ENCODE measurements at places on chromosomes 12 and 14.
A peak's percentile ranks its signal among the peaks of the same experiment; 100 is the strongest.

- no peak for DNase-seq
Observed at GRCh38 chr12:126219654-126220279, 1154.5 kb downstream of the AACS start.

DNA sequence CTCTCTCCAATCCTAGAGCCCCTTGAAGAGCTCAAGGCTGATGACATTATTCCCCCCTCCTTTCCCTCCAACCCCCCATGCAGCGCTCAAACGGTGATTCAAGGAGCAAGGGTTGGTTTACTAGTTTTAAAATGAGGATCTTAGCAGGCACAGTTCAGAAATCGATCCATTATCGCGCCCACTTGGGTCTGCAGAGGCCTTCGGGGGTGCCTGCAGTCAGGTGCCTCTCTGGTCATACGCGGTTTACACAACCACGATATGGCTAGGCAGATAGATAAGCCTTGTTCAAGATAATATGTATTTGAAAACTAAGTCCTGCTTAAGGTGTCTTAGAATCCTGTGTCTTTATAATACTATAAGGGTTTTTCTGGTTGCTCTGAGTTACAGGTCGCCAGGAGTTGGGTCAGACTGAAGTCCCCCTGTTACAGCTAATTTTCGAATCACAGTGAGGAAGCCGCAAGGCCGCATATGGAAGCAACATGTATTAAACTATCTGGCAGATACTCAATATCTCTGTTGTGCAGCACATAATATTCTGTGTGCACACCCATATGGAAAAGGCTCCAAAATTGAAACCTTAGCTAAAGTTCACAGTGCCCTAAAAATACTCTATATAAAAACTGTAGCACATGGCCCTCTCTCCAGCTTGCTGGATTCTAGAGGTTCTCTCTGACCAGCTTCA lies 10.0 kb downstream of the BHLHE41 start:
- DNase-seq = no peak

DNA sequence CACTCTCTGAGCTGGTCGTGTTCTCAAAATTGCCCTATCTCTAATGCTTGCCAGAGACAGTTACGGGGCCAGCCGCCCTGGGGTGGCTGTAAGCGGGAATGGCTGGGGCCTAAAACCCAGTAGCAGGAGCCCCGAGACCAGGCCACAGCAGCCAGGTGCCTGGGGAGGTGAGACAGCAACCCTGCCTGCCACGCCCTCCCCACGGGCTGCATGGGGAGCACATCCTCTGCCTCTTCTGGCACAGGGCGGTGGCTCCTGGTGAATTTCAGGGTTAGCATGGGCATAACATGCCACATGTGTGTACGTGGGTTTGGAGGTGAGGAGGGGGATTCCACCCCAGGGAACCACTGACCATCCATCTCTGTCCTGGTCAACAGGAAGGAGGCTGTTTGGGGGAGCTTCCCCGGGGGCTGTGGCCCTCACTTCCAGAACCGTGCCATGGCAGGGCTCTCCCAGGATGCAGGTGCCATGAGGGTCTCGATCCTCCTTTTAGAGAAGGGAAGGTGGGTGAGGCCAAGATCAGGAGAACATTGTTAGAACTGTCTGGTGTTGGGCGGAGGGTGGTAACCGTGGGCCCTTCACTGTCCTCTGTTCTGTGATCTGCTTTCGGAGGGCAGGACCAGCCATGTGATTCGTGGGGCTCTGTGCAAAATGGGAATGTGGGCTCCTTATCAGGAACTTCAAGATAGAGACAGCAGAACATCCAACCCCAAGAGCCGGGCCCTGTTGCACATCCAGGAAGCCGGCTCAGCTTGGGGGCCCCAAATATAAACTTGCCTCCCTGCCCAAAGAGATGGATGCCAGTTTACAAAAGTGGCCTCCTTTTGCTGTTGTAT lies 312.2 kb upstream of the DIO3 start:
- DNase-seq = no peak

DNA sequence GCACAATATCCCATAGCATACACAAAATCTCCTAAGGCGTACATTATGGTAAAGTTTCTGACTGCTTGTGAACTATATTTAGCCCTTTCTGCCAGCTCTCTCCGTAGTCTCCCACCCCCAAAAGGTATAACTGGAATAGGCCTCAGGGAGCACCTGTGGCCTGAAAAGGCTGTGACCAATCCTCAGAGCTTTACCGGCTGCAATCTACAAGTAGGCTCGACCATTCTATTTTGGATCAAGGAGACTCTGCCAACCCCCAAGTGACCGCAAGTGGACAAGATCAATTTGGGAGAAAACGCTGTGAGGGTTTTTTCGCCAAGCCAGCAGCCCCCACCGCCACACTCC lies 1.2 kb downstream of the PPTC7 start:
- DNase-seq = no peak

DNA sequence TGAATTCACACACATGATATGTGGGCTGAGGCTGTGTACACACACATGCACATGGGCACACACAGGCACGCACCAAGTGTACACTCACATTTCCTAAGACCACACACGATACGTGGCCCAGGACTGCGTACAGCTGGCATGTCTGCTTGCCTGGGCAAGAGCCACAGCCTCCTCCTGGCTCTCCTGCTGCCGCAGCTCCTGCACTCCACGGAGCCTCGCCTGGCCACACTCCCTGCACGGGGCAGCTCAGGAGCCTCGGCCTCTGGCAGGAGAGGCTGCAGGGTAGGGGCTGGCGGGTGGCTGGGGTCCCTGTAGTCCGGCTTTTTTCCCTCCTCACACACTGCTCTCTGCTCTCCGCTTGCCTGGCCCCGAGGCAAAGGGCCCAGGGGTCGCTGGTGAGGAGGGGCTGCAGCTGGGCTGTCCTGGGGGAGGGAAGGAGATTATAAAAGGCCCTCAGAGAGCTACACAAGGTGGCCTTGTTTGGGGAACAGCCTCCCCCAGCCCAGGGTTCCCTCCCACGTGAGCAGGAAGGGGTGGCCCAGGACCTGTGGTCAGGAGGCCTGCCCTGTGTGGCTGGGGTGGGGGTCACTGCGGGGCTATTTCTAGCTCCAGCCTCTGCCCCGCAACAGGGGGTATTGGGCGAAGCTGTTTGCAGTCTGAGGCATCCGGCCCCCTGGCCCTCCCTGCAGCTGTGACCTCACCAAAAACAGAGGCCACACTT lies 89.0 kb upstream of the SFSWAP start:
- no peak for DNase-seq

DNA sequence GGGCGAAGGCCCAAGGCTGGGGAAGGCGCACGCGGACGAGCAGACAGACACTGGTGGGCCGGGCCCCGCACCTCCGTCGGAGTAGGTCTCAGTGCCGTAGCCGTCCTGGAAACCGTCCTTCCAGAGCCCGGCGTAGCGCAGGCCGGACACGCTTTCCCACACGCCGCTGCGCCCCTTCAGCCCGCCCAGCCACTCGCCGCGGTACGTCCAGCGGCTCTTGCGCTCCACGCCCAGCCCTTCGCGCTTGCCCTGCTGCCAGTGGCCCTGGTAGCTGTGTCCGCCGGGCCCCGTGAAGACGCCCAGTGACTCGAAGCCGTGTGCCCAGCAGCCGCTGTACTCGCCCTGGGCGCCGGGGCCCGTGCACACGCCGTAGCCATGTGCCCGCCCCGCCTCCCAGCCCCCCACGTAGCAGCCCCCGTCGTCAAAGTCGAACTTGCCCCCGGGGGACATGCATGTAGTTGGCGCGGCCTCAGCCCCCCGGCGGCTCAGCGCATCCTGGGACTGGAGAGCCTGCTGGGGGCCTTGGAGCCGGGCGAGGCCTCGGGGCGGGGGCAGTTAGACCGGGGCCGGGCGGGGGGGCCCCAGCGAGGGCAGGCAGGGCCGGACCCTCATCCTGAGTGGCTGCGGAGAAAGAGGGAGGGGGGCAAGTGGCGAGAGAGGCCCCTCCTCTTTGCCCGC lies 1.4 kb downstream of the JPH4 start:
- no peak for DNase-seq

DNA sequence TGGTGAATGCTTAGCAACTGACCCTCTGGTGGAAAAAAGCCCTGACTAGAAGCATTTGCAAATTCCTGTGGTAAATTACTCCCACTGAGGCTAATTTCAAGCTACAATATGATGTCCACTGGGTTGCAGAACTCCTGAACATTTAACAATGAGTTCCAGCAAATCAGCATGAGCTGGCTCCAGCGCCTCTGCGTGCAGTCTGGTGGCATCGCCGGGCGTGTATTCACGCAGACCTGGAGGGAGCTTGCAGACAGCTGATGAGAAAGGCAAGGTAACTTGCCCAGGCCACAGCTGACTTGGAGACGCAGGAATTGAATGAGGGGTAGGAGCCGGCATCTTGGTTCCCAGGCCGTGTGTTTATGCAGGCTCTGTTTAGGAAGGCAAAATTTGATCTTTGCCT lies 45.1 kb upstream of the KCNA1 start:
- DNase-seq = no peak

DNA sequence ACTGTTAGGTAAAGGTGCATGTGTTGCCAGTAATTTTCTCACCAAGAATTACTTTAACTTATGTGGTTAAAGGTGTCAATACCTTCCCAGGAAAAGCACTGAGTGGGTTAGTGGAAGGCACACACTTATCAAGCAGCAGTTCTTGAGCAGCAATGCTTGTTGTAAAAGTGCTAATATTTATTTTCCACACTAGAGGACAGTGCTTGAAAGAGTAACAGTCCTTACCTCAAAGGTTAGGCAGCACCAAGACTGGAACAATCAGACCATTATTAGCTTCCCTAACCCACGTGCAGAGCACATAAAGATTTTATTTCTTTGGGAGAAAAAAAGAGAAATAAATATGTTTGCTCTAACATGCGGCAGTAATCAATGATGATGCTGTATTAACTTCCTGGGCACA lies 48.8 kb upstream of the KRR1 start:
- no peak for DNase-seq

GRCh38 chr12:120252071-120252906 lies 13.2 kb downstream of the PXN start:
- peak; percentile 67 for DNase-seq

DNA sequence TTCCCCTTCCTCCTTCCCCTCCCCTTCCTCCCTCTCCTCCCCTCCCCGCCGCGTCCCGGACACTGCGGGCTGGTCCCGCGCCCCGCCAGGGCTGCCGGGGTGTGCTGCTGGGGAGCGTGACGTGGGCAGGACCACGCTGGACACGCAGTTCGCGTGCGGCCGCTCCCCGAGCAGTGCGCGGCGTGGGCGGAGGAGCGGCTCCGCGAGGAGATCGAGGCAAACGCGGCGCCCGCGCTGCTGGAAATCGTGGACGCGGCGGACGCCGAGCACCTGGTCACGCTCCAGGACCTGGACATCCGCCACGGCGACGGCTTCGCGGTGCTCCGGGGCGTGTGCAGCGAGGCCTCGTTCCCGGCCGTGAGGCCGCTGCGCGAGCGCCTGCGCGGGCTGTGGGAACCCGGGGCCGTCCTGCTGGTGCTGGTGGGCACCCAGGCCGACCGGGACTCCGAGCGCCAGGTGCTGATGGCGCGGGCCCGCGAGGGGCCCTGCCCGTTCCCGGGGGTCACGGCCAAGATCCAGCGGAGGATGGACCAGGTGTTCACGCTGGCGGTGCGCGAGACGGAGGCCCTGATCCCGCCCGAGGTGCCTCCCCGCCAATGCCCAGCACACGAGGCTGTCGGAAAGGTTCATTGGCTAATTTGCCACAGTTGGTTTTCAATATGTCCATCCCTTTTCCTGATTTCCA lies 84.3 kb downstream of the TNFAIP2 start:
- DNase-seq = no peak

DNA sequence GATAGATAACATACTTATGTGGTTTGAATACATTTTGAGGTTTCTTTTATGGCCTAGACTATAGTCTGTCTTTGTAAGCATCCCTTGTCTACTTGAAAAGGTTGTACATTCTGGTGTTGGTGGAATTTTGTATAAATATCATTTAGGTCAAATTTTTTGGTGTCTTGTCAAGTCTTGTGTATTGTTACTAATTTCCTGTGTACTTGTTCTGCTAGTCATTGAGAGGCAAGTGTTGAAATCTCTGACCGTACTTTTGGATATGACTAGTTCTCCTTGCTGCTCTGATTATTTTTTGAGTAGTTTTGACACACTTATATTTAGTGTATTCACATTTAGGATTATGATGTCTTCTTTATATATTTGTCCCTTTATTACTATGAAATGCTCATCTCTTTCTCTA lies 219.6 kb downstream of the CCDC91 start:
- DNase-seq = no peak

- DNase-seq = no peak
Observed at GRCh38 chr12:43585676-43586075, 33.7 kb upstream of the ADAMTS20 start.

GRCh38 chr12:541676-542324 lies 82.1 kb downstream of the B4GALNT3 start:
- DNase-seq = no peak

DNA sequence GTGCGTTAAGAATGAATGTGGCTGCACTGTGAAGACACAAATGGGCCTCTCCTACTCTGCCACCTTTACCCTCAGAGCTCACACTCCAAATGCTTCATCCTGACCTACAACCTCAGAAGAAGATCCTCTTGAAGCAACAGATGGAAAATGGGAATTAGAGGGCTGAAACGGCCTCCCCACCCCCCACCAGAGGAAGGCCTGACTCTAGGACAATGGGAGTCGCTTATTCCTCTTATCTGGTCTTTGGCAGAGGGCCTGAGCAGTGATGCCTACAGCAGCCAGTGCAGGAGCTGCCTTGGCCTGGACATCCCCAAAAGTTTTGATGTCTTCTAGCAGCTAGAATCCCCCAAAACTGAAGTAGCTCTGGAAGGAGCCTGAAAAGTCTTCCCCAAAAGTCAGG lies 29.2 kb downstream of the BTBD7 start:
- no peak for DNase-seq

GRCh38 chr12:93831374-93831773 lies 154.2 kb downstream of the CRADD start:
- no peak for DNase-seq

- no peak for DNase-seq
Observed at GRCh38 chr12:88642675-88643431, 62.6 kb upstream of the KITLG start.

- no peak for DNase-seq
Observed at GRCh38 chr12:22993609-22994315, 368.8 kb downstream of the ETNK1 start.

- DNase-seq = no peak
Observed at GRCh38 chr14:100629098-100629497, 41.9 kb upstream of the BEGAIN start.

DNA sequence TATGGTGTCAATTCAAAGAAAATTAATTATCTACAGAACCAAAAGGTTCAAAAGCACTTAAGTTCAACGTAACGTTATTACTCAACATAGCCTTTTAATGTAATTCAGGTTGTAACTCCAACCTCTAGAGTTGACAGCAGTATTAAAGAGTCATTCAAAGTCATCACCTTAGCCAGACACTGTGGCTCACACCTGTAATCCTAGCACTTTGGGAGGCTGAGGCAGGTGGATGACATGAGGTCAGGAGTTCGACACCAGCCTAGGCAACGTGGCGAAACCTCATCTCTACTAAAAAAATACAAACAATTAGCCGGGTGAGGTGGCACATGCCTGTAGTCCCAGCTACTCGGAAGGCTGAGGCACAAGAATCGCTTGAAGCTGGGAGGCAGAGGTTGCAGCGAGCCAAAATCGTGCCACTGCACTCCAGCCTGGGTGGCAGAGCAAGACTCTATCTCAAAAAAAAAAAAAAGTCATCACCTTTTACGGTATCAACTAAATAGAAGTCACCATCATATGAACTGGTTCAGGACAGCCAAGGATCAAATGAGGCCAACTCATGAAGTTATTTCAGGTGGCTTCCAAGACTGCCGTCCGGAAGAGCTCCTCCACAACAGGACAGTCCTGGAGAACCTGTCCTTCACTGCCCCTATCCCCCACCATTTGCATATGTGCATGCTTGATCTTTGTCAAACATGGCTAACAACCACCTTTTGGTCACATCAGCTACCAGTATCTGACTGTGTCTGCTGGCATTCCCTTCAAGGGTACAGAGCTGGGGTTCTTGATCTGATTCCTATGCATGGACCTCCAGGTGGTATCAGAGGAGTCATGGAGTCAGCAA lies 4.2 kb downstream of the PPTC7 start:
- DNase-seq = no peak

All from stimulated activated CD8-positive, alpha-beta memory T cell treated with anti-CD3 and anti-CD28 coated beads, Interleukin-4, amount 100 ng/mL, for 4 hours (primary cell).